ENCODE measurements at places on chromosomes 1 and 21.
A peak's percentile ranks its signal among the peaks of the same experiment; 100 is the strongest.

DNA sequence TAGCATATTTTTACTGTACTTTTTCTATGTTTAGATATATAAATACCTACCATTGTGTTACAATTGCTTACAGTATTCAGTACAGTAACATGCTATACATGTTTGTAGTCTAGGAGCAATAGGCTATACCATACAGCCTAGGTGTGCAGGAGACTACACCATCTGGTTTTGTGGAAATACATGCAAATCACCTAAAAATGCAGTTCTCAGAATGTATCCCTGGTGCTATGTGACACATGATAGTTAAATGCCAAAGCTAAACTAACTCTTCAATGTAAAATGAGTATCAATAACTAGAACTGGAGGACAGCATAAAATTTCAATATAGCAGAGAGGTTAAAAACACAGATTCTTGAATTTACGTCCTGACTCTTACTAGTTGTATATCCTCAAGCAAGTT is 14.8 kb downstream of the NUCKS1 start:
- no peak for DNase-seq

- no peak for DNase-seq
Observed at GRCh38 chr1:197807216-197807615, 31.9 kb upstream of the DENND1B start.

DNA sequence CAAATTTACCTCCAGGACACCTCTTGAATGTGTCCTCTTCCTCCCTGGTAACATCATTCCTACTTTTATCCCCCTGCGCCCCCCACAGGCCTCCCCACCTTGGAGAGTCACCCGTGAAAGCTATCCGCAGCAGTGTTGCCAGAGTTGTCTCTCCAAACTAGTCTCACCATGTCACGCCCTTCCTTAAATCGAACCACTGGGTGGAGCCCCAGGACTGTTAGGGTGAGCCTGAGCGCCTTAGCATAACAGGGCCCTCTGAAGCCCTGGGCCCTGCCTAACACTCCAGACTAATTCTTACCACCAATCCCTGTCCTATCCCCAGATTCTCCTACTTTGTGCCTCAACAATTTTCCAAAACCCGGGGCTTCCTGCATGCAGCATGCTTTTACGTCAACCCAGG is 35.0 kb downstream of the HSD3B2 start:
- DNase-seq: no peak

GRCh38 chr1:30232288-30232899 is 491.0 kb downstream of the MATN1 start:
- no peak for DNase-seq

GRCh38 chr1:37865348-37866120 is 6.1 kb upstream of the MTF1 start:
- no peak for DNase-seq

DNA sequence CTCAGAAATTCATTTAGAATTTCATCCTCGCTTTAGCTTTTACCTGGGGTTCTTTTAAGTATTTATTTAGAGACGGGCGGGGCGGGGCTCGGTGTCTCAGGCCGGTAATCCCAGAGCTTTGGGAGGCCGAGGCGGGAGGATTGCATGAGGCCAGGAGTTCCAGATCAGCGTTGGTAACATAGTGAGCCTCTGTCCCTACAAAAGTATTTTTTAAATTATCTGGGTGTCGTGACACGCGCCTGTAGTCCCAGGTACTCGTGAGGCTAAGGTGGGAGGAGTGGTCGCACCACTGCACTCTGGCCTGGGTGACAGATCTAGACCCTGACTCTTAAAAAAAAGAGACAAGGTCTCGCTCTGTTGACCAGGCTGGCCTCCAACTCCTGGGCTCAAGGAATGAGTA is 942 bp upstream of the RSBN1 start:
- DNase-seq: no peak

DNA sequence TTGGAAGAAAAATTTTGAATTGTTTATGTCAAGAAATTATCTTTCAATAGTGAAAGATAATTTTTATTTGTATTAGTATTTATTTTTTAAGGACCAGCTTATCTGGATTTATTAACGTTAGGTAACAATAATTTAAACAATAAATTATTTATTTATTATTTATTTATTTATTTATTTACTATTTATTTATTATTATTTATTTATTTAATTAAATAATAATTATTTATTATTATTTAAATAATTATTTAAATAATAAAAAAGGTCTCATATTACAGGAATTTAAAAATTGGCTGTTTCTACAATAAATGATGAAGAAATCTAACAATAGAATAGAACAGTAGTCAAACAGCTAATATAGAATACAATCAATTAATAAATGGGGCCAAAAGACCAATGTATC is 618.7 kb upstream of the BRINP3 start:
- no peak for DNase-seq

- DNase-seq: no peak
Observed at GRCh38 chr1:24179251-24179840, 7.7 kb downstream of the IFNLR1 start.

- DNase-seq: no peak
Observed at GRCh38 chr1:85308833-85309350, 32.5 kb upstream of the BCL10 start.

DNA sequence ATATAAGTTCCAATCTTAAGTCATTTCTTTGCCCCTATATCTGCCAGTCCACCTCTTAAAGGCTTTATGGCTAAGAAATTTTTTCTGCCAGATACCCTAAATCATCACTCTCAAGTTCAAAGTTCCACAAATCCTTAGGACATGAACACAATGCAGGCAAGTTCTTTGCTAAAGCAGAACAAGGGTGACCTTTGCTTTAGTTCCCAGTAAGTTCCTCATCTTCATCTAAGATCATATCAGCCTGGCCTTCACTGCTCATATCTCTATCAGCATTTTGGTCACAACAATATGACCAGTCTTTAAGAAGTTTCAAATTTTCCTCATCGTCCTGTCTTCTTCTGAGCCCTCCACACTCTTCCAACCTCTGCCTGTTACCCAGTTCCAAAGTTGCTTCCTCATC is 402.2 kb upstream of the RUNX1 start:
- no peak for DNase-seq

- no peak for DNase-seq
Observed at GRCh38 chr1:219985169-219985568, 56.8 kb upstream of the SLC30A10 start.

- no peak for DNase-seq
Observed at GRCh38 chr21:45894906-45895777, 86.4 kb upstream of the COL6A1 start.

- DNase-seq: peak; percentile 9
Observed at GRCh38 chr1:243354511-243355153, 98.8 kb downstream of the SDCCAG8 start.

DNA sequence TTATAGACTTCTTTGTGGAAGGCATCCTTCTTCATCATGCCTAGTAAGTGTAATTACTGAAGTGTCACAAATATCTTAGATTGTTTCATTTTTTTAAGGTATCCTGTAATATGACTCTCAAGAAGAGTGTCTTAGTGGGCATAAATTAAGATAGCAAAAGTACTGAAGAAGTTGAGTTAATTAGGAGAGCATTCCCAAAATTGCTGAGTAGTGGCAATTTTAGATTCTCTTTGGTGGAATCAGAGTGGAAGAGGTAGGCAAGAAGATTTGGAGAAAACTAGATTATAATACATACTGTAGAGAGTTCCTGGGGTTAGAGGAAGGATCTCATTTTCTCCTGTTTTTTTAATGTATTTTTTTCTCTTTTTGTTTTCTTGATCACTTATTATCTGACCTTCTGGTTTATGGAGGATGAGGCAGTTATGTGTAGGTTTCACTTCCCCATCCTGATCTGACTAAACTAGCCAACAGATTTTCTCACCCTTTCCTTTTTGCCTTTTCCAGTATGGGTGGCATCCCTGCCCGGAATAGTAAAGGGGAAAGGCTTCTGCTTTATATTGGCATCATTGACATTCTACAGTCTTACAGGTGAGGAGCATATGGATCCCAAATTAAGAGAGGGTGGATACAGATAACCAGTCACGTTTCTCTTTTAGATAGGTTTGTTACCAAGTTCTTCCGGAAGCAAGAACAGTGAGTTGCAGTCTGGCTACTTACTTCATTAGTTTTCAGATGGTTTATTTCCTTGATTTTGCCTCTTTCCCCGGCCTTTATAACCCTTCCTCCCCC is 16.7 kb upstream of the PSMD4 start:
- no peak for DNase-seq

DNA sequence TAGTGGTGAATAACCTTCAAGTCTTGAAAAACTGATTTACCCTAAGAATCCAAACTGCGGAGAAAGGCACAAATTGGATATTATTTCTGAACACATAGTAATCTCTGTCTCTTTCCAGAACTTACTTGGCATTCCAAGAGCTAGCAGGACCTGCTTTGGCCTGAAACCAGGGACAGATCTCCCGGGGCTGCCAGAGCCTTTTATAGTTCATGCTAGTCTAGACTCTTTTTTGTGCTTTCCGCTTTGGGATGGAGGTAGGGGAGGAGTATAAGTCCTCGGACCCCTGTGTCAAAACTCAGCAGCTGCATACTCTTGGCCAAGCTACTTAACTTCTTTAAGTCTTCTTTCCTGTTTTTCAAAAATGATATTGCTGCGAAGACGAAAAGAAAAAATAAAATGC is 3.8 kb upstream of the RYR2 start:
- DNase-seq: no peak

DNA sequence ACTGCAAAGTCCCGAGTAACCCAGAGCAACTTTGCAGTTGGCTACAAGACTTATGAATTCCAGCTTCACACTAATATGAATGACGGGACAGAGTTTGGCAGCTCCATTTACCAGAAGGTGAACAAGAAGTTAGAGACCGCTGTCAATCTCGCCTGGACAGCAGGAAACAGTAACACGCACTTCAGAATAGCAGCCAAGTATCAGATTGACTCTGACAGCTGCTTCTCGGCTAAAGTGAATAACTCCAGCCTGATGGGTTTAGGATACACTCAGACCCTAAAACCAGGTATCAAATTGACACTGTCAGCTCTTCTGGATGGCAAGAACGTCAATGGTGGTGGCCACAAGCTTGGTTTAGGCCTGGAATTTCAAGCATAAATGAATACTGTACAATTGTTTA is 66.8 kb downstream of the ACBD6 start:
- no peak for DNase-seq

DNA sequence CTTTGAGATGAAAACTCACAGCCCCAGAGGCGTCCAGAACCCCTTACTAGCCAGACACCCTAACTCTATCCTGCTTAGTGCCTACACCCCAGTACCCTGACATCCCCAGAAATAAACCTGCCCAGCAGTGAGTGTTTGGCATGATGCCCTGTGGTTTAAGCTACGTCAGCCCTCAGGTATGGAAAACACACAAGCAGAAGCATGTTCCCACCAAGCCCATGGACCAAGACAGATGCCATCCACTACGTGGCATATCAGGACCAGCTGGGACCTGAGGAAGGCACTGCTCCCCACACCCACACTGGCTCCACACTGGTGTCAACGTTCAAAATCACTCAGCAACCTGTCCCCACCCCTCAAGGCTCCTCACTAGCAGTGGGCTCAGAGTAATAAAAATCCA is 116.4 kb downstream of the SYT2 start:
- no peak for DNase-seq

DNA sequence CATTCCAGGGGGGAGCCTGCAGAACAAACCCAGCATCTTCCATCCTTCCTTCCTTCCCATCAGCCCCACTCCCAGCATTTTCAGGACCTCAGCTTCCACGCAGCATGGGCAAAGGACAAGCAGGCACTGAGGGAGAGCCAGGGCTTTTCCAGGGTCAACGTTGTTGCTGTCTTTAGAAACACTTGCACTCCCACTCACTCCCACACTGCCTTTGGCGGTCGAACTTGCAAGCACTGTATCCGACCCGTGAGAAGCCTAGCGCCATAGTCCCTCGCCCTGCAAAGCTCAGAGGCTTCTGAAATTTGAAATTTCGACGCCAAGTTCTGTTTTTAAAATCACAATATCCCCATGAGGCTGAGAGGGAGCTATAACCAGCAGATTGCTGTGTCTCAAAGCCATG is 47.4 kb downstream of the KCNAB2 start:
- peak; percentile 46 for DNase-seq

- peak; percentile 89 for DNase-seq
Observed at GRCh38 chr1:94739521-94740061, 80.6 kb upstream of the SLC44A3 start.

- DNase-seq: no peak
Observed at GRCh38 chr21:37704751-37705150, 211.5 kb downstream of the KCNJ6 start.

GRCh38 chr1:221717485-221717853 is 24.4 kb downstream of the DUSP10 start:
- DNase-seq: no peak

GRCh38 chr1:22150923-22151322 is 8.0 kb upstream of the WNT4 start:
- no peak for DNase-seq

GRCh38 chr1:121544500-121544899 is 359.7 kb downstream of the SRGAP2C start:
- DNase-seq: no peak

- no peak for DNase-seq
Observed at GRCh38 chr21:14911351-14911750, 153.4 kb downstream of the NRIP1 start.

GRCh38 chr1:185595835-185596667 is 138.1 kb upstream of the HMCN1 start:
- DNase-seq: peak; percentile 55

DNA sequence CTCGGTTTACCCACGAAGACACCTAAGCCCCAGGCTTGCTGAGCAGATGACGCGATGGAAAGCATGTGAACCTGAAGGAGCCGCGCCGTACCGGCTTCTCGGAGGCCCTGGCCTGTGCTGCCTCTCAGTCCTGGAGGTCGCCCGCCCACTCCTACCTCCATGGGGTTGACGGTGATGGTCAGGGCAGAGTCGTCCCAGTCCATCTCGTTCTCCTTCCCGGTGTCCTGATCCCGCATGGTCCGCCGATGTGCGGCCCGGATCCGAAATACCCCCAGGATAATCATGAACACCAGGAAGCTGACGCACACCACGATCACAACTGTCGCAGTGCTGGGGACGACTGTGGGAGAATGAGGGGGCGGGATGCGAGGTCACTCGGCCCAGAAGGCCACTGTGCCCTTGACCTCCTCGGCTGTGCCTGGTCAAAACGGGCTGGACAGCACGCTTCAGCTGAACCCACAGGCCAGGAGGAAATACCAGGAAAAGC is 79.6 kb downstream of the PIK3CD start:
- no peak for DNase-seq

GRCh38 chr1:68185743-68186142 is 46.6 kb downstream of the WLS start:
- DNase-seq: no peak

DNA sequence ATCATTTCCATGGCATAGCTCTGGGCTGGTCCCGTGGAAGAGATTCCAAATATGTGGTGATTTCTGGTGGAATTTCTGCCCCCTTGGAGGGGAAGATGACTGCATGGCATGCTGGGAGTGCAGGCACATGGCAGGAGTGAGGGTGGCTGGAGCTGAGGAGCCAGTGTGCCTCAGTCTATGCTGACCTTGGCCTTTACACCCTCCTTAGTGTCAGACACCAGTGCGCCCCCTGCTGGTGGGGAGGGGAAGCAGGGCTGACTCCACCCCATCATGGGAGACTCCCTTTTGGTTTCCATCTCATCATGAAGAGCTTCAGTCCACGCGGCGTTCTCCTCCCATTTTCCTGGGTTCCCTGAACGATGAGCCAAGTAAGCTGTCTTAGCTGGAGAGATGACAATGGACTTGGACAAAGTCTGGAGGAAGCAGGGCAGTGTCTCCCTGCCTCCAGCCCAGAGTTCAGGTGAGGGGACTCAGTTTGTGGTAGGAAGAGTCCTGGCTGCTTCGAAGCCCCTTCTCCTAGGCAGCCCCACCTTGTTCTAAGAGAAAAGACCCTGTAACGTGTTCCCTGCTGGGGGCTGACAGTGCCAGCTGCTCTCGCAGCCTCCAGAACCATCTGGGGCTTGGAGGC is 10.3 kb downstream of the ALX3 start:
- DNase-seq: peak; percentile 35

GRCh38 chr1:205701420-205701819 is 21.1 kb upstream of the SLC45A3 start:
- DNase-seq: no peak

Measured in fibroblast of pulmonary artery (primary cell).